Panc1 (cell line): ENCODE measurements at places on chromosomes 3 and 15.

DNA sequence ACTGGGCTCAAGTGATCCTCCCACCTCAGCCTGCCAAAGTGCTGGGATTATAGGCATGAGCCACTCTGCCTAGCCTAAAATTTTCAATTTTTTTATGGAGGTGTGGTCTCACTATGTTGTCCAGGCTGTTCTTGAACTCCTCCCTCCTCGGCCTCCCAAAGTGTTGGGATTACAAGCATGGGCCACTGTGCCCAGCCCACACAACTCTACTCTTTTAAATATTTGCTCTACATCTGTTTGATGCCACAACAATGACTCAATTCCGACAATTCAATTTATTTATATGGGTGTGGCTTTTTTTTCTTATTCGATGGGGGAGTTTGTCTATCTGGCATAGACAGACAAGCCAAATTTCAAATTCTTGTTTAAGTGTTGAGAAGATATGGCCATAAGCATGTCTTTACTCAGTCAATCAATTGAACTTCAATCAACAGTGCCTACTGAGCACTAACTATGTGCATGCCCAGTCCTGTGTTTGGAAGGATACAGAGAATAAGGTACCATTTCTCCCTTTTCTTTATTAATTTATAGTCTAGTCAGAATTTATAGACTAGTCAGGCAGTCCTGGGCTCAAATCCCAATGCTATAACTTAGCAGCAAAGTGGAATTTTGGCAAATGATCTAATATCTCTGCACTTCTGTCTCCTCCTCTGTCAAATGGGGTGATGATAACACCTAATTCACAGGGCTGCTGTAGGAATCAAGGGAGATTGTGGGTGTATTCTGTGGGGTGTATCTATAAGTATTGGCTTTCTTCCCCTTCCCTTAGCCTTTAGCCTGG, 54.6 kb upstream of the PIAS1 start:
- DNase-seq = no peak

GRCh38 chr3:161231861-161232260, 10.8 kb downstream of the NMD3 start:
- no peak for DNase-seq

DNA sequence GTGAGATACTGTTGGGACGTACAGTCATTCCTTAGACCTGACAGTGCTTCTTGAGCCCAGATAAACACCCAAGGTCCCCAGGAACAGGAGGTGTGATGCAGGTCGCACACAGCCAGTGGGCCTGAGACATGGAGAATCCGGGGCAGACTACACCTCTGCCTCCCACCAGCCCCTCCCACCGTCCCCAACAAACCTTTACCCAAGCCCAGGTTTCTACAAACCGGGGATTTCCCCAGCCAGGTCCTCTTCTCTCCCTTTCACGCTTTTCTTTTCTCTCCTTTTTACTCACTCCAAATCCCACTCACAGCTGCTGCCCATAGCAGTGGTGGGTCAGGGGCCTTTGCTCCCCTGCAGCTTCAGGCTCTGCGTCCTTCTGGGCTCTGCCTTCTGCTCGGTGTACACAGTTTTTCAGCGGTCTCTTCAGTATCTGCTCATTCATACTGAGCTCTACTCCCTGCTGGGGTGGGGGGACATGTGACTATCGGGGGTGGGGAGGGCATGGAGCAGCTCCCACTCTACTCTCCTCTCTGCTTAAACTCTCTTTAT, 4.8 kb upstream of the PCSK6 start:
- no peak for DNase-seq

DNA sequence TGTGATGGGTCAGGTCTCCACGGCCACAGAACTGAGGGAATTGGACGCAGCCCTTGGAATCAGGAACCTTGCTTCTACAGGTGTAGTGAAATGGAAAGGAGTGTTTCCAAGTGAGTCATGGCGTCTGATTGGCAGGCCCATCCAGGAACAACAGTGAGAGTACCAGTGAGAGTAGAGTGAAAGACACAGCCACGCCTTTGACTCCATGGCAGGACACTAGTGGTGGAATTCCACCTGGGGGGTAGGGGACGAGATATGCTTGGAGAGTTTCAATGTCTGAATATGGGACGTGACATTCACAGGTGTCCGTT, 3.0 kb upstream of the SLC28A1 start:
- DNase-seq = no peak

DNA sequence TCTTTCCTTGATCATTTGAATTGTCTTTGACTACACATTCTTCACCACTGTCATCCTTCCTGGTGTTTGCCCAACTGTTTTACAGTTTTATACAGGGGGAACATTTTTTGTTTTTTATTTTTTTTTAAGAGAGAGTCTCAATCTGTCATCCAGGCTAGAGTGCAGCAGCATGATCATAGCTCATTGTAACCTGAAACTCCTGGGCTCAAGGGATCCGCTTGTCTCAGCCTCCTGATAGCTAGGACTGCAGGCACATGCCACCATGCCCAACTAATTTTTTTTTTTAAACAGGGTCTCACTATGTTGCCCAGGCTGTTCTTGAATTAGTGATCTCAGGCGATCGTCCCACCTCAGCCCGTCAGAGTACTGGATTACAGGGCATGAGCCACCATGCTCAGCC, 222.6 kb downstream of the BBX start:
- DNase-seq = no peak

GRCh38 chr3:193778676-193779075, 185.7 kb downstream of the OPA1 start:
- no peak for DNase-seq

DNA sequence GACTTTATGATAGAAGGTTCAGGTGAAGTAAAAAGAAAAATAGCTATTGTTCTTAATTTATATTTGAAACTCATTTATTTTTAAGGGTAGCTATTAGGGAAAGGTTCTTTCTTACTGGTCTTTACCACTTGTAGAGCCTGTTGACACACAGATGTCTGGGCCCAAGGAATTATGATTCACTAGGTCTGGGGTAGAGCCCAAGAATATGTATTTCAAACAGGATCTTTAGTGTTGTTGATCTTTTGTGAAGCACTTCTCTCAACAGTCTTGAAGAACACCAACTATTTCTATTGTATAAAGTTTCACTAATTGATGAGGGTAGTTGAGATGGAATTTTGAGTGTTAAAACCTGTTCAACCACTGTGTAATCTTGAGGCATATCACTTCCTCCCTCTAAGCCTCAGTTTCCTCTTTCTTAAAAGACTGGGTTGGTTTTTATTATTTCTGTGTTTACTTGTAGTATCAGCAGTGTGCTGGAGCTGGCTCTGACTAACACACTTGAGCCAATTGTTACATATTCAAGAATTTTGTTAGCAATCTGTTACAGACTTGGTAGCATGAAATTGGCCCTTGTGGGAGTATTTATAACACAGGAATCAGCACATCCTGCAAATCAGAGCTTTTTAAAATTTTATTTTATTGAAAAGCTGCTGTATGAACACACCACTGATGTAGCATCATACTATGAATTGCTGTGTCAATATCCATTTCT, 155.9 kb downstream of the RBMS3 start:
- DNase-seq = no peak

GRCh38 chr3:115397433-115397832, 225.9 kb upstream of the GAP43 start:
- DNase-seq = no peak

- DNase-seq = no peak
Observed at GRCh38 chr3:112327371-112327951, 5.5 kb upstream of the CD200 start.

DNA sequence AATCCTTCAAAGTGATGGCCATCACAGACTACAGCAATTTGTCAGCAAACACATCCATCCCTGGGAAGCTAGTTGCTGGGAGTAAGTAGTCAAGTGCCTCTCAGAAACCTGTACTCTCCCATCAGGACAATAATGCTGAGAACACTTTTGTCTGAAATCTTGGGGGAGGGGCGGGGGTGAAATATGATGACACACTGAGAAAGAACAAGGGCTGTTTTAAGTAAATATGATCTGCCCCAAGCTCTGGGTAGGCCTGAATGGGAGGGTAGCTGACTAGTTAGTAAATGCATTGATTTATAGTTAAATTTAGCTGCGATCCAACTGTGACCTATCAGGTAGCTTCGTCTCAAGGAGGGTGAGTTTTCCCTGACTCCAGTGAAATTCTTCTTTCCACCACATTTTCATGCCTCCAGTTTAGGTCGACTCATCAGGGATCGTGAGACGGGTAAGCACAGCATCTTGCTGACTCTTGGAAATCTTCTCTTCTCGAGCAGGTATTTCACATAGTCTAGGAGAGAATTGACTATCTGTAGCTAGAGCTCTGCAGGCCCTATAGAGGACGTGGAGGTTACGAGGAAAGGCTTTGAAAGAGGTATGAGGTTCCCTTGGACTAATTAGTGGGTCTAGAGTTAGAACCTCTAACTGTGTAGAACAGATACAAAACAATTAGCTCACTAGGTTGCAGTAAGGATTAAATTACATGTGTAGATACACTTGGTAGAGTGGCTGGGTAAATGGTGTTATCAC, 213.4 kb upstream of the SLC2A2 start:
- DNase-seq = no peak

DNA sequence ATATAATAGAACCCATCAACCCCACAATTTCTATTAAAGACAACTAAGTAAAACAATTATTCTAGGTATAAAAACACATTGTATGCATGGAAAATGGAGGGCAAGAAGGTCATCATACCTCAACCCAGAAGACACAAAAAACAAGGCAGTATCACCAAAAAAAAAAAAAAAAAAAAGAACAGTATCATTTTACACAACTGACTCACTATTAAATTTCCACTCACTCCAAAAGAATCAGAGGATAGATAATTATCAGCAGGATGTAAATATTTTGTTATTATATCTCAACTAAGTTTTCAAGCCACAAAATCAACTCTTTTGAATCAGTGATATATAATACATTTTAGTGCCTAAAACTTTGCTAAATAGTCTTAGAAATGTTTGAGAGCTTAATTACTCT, 55.0 kb downstream of the CLASP2 start:
- DNase-seq = no peak

DNA sequence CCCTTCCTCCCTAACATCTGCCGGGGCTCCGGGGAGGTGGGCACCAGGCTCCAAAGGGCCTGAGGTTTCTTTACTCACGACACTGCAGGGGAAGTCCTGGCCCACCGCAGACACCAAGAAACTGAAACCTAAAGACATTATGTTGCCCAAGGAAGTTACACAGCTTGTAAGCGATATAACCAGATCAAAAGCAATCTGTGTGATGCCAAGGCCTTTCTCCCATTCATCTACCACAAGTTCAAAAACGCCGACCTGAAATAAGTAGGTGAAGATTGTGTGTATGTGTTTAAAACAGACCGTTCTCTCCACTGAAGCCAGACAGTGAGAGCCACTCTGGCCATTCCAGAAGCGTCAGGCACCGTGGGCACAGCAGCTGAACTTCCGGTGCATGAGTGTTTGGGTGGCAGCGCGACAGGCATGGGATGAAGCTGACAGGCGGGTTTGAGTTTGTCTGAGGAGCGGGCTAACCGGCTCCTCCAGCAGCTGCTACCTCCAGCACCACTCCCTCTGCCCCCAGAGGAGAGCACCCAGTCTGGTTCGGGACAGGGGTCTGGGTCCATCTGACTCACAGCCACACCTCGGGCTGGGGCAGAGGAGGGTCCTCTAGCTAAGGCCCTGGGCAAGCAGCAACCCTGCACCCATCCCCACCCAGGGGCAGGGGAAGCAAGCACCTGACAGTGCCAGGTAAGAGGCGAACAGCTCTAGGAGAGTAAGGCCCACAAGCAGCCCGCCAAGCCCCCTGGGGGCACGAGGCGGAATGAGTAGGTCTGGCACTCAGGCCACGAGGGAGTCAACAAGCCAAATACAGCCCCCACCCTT, 1.3 kb downstream of the TNK2 start:
- DNase-seq = no peak

DNA sequence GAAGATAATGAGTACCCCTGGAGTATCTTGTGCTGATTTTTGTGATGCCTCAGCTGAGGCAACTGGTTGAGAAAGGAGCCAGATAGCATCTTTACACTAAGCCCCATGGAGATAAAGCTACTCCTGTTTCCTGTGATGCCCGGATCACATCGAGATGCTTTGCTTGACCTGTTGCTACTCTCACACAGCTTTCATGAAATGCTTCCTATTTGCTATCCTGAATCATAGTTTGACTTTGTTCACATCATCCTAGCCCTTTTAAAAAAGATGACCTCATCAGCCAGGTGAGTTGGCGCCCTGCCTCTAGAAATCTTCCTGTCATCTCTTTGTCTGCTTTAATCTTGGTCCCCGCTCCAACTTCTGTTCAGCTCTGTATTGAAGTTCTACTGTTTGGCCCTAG, 409.6 kb upstream of the TBL1XR1 start:
- no peak for DNase-seq

GRCh38 chr15:51849860-51850259, 20.4 kb downstream of the TMOD3 start:
- DNase-seq = no peak

DNA sequence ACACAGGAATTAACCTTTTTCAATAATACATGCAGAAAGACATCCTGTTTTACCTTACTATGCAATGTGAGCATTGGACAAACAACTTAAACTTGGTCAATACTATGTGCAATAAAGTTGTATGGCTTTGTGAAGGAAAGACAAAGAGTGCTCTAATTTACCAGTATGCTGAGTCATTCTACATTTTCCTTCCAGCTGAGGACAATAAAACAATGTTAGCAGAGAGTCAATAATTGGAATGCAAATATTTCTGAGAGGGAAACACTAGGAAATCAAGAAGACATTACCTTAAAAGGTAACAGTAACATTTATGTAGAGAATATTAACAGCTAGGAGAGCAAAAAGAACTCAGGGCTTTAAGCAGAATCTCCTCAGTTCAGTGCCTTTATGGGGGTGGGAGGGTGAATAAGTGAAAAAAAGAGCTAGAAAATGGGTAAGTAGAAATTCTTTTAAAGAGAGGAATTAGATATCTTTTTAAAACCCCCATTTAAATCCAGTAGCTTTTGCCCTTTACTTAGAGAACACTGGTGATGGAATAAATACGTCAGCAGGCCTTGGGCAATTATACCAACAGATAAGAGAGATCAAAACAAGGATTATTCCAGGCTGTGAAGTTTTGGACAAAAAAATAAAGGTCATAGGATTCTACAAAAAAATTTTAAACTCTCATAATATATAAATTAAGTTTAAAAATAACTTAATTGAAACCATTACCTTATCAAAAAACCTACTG, 11.6 kb upstream of the HGD start:
- DNase-seq = no peak

DNA sequence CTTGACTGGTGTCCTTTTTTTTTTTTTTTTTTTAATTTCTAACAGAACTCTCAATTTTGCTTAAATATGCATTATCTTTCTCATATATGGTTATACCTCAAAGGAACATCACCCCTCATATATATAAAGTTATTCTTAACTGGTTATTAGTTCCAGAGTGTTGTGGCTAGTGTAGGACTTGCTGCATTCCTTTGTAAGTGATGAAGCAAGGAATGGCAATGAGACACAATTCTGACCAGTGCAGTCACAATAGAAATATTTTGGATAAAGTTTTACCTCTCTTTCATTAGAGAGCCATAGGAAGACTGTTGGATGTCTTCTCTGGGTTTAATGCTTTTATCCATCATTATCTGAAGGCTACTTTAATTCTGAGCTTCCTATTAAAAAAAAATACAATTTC, 75.5 kb upstream of the CBLB start:
- no peak for DNase-seq
